ENCODE measurements at places on chromosomes 6 and 20. TPM values are rescaled to one million over a fixed set of nuclear protein-coding genes. Genes with fewer than 3 reads are reported as not detected.

The FNDC11 gene
- 0.66 TPM for total RNA-seq

The CARMIL1 gene
- 10.2 TPM for total RNA-seq

The L3MBTL1 gene
- total RNA-seq = 8.0 TPM

The CST5 gene
- not detected for total RNA-seq

The PNPLA1 gene
- not detected for total RNA-seq

Measured in uterine smooth muscle cell (primary cell).